ENCODE measurements at places on chromosomes 4 and X.

DNA sequence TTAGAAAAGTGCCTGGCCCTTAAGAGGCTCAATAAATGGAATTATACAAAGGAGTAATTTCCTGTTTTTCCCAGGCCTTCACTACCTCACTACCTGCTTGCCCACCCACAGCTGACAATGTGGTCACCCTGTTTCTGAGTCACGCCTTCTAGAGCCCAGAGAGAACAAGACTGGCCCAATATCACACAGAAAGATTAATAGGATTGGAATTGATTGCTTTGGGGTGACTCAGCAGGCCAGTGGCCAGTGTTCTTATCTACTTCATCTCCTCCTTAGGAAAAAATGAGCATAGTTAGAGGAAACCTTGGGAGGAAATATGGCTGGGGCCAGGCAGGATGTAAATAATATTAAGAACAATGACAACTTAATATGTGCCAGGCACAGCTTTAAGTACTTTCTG, 4.5 kb upstream of the FGF16 start:
- peak; percentile 57 for DNase-seq

DNA sequence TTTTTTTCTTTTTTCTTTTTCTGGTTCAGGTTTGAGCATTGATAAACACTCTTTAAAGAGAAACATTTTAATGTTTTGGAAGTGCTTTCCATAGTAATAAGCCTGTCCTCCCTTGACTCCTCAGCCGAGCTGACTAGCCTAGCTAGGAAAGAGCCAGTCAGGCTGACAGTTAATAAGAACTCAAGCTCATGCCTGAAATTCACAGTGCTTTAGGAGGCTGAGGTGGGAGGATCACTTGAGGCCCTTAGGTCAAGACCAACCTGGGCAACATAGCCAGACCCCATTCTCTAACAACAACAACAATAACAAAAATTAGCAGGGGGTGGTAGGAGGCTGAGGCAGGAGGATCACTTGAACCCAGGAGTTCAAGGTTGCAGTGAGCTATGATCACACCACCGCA, 53.4 kb upstream of the ZCCHC13 start:
- DNase-seq, result no peak

DNA sequence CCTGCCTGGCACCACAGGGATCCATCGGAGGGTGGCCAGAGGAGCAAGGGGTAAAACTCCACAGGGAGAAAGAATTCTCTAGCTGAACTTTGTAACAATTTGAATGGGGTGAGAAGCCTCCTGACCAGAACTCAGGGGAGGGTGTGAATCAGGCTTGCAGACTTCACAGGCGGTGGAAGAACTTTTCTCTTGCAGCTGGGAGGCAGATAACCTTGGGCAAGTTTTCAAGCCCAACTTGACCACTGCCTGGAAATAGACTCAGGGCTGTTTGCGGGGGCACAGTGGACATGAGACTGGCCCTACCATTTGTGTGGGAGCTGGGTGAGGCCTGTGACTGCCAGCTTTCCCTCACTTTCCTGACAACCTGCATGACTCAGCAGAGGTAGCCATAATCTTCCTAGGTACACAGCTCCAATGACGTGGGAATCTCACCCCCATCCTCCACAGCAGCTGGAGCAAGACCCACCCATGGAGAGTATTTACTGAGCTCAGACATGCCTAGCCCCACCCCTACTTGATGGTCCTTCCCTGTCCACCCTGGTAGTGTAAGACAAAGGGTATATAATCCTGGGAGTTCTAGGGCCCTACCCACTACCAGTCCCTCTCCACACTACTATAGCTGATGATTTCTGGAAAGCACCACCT, 210.0 kb upstream of the AGTR2 start:
- no peak for DNase-seq

DNA sequence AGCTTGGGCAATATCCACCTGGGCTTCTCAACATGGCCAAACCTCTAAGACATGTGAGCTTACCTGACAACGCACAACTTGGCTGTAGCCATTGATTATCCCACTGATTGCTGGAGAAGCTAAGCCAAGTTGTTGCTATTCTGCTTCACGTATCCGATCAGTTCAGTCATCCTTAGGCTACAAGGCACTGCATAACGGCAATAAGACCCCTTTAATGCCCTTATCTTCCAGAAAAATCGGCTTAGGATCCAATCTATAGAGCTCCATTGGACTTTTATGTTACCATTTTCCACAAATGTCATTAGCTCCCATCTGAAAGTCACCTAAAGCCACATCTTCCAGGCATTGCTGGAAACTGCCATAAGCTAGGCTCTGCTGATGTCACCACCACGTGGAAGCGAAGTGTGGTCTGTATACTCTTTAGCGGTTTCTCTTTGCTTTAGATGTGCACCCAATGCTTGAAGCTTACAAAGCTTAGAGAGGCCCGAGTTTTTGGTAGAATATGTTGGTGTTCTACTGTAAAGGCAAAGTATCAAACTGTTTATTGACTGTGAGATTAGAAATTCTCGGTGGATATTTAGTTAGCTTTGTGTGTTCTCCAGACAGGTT, 163.1 kb downstream of the CPE start:
- peak; percentile 64 for DNase-seq

GRCh38 chr4:56271131-56271530, 116.2 kb downstream of the AASDH start:
- no peak for DNase-seq

GRCh38 chrX:68354879-68355628, 78.2 kb downstream of the OPHN1 start:
- no peak for DNase-seq

All from common myeloid progenitor, CD34-positive (primary cell).